ENCODE measurements at places on chromosomes 16 and 17.

DNA sequence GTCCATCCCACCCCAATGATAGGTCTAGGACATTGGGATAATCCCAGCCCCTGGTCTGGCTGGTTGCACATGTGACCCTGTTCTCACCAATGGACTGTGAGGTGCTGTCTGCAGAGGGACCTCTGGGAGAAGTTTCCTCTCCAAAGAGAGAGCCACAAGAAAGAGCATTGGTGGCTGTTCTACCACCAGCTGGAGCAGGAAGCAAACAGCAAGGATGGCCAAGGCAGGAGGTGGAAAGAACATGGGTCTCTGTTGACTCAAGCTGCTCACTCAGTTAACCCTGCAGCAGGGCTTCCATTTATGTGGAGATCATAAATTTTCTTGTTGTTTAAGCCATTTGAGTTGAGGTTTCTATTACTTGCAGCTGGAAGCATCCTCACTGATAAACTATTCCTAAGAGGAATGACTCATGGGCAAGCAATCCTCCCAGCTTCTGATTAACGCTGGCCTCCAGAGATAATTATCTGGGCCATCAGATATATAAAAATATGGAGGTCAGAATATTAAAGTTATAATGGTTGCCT is 52.6 kb downstream of the CYB5B start:
- DNase-seq: peak; percentile 45

DNA sequence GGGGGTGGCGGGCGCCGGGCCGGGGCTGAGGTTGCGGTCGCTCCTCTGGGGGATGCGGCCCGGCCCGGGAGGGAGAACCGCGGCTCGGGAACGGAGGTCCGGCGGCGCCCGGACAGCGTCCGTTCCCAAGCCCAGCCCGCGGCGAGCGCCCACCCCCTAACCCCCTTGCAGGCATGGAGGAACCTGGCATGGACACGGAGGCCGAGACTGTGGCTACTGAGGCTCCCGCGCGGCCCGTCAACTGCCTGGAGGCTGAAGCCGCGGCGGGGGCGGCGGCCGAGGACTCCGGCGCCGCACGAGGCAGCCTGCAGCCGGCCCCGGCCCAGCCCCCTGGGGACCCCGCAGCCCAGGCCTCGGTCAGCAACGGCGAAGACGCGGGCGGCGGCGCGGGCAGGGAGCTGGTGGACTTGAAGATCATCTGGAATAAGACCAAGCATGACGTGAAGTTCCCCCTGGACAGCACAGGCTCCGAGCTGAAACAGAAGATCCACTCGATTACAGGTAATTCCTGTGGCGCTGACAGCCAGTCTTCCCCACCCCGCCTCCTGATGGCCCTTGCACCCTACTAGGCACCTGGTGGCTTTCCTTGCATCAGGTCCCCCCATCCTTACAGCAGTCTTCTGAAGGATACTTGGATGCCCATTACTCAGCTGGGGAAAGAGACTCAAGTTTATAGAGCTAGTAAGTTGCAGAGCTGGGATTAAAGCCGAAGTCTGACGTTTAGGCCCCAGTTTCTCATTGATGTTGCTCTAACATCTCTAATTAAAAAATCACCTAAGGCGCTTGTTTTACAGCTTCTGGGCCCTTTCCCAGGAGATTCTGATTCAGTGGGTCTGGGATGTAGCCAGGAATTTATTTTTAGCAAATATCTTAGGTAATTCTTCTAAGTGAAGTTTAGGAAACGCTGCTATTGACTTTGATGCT is 514 bp downstream of the UBFD1 start:
- DNase-seq: no peak

DNA sequence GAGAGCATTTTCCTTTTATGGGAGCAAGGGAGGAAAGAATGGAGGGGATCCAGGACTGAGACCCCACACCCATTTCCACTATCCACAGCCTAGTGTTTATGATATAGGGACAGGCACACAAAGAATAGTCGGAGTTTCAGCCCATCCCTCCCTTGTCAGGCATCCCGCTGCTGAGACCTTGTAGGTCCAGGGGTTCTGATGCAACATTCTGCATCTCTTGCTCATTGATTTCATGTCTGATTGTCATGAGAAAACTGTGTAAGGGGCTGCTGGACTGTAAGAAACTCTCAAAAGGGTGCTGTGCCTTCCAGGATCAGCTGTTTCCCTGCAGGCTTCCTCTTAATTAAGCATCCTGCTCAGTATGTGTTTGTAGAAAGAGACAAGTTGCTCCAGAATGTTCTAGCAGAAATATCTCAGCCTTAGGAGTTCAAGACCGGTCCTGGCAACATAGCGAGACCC is 5.3 kb upstream of the POLR3E start:
- DNase-seq: no peak

- no peak for DNase-seq
Measured at GRCh38 chr17:7989781-7990655, 12.4 kb upstream of the GUCY2D start.

- DNase-seq: no peak
Measured at GRCh38 chr16:72211110-72211509, 39.2 kb upstream of the PMFBP1 start.

- DNase-seq: no peak
Measured at GRCh38 chr16:84845496-84846002, 25.8 kb downstream of the CRISPLD2 start.

DNA sequence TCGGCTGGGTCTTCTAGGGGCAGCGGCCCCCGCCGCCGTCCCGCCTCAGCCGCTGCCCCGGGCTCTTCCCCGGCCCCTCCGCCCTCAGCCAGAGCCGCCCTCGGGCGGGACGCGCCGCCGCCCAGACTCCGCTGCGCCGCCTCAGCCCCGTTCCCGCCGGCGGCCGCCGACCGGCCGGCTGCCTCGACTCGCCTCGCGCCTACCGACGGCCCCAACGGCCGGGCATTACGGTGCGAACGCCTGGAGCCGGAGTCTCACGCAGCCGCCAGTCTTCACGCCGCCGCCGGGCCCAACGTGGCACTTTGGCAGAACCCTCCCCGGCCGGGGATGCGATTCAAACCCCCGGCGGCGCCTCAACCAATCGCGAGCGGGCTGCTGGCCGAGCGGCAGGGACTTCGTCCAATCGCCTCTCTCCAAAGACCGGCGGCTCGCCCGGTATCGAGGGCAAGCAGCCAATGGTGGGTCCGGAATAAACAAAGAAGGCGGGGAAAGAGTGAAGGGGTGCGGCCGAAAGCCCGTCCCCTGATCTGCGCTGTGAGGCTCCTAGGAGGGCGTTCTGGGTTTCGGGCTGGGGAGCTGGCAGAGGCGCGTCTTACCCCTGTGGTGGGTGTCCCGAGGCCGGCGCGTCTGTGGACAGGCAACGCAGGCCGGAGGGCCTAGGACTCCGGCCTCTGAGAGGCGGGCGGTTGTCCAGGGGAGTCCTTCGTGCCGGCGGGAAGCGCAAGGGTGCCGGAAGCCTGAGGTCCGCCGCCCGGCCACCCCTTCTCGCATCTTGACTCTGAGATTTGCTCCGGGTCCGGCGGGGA is at the start of gene CDR2:
Gene CDR2, minus strand, starts transcription at position 309 of the 806 bp plus-strand sequence. CDS start 310 bp downstream, outside the sequence.
- DNase-seq: peak; percentile 73

DNA sequence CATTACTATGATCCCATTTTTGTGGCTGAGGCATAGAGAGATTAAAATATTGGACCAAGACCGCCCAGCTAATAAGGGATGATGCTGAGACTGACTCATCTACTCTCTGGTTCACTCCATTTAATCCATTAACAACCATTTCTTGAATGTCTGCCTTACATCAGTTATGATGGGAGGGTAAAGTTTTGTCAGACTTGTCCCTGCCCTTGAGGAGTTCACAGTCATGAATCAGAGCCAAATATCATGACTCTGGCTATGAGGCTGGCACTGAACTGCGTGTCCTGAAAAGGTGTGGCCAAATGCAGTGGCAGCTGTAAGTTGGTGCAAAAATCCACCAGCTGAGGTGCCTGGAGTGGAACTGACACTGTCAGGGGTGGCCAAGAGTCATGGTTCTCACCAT is 35.0 kb upstream of the MAF start:
- DNase-seq: no peak

GRCh38 chr17:70869402-70870085 is 700.2 kb downstream of the KCNJ2 start:
- DNase-seq: no peak

GRCh38 chr16:3465301-3465700 is 21.8 kb downstream of the NAA60 start:
- DNase-seq: no peak

DNA sequence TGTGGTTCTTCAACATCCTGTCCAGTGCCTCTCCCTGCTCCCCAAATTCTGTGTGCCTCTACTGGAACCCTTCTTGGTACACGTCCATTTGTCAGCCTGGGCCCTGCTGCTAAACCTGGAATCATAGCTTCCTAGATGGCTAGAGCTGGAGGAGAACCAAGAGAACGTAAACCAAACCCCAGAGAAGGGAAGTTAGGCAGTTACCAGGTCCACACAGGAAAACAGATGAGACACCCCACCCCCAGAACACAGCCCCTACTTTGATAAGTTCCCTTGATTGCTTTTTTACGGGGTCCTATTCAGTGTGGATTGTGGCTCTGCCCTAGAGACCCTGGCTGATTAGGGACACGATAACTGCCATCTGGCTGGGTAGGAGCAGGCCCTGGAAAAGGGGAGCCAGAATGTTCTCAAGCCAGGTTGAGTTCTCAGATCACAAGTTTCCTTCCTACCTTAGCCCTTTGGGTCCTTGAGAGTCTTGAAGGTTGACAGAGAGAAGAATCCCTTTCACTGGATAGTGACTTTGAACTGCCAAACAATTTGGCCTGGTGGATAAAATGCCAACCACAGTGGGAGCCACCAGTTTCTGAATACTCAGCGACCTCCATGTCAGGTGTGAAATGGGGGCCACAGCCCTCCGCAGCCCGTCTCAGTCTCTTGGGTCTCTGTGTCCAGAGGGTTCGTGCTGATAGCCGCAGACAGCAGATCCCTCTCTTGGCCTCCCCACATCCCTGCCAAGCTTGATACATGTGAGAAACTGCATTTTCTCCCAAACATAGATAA is 7.9 kb downstream of the TBX4 start:
- no peak for DNase-seq

GRCh38 chr17:68835071-68835470 is 120.1 kb downstream of the ABCA8 start:
- no peak for DNase-seq

GRCh38 chr16:10745841-10746240 is 2.2 kb downstream of the NUBP1 start:
- DNase-seq: no peak

DNA sequence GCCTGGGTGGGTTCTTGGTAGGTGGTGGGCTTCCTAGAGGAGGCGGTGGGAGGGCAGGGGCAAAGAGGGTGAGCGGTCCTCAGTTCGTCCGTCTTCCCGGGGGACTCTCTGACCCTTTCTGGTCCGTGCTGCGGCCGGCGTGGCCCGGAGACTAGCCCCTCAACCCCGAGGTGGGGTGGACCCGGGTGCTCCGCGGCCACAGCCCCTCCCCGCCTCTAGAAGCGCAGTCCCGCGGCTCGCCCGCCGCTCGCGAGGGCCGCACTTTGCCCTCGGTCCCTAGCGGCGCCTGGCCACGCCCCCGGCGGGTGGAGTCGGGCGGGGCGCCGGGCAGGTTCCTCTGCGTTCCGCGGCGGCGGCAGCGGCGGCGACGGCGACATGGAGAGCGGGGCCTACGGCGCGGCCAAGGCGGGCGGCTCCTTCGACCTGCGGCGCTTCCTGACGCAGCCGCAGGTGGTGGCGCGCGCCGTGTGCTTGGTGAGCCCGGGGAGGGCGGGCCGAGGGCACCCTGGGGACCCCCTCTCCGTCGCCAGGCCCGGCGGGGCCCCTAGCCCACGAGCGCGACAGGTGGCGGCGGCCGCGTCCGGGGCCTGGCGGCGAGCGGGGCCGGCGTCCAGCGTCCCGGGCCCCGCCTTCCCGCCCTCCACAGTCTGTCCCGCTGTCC is at the start of gene SYNGR2:
Gene SYNGR2, plus strand, starts transcription at position 340 of the 661 bp plus-strand sequence. Its CDS starts 36 bp downstream, at position 376.
- no peak for DNase-seq

GRCh38 chr16:9966569-9967157 is 215.6 kb downstream of the GRIN2A start:
- DNase-seq: peak; percentile 28

DNA sequence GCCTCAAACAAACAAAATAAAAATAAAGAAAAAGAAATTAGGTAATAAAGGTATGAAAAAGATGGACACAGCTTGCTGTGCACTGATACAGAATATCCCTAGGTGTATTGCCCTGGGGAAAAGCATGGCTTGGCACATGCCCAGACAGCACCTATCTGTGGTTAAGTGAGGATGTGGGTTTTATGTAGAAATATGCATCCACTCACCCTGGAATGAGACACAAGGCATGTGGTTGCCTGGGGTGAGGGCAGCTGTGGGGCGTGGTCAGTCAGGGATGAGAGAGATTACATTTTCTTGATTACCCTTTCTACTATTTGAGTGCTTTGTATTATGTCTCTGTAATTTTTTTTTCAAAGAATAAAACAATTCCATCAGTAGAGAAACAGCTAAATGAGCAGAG is 6.9 kb downstream of the PLLP start:
- DNase-seq: peak; percentile 68

GRCh38 chr17:45747911-45748310 is 36.2 kb upstream of the CRHR1 start:
- DNase-seq: no peak

GRCh38 chr16:57592591-57593003 is 35.8 kb upstream of the ADGRG1 start:
- no peak for DNase-seq
